ENCODE measurements at places on chromosomes 12 and 14. TPM values are rescaled to one million over a fixed set of nuclear protein-coding genes. Genes with fewer than 3 reads are reported as not detected.

SETD3 gene
- 64.5 TPM for total RNA-seq

- DNase-seq = no peak
- H3K27me3 ChIP-seq = no peaks in the 10 kb centered on the region
- H3K4me3 ChIP-seq = no peak overlapping the region
- H3K27ac ChIP-seq = no peak overlapping the region
Measured at GRCh38 chr12:52389313-52390207, 4.1 kb upstream of the KRT84 start.

DNA sequence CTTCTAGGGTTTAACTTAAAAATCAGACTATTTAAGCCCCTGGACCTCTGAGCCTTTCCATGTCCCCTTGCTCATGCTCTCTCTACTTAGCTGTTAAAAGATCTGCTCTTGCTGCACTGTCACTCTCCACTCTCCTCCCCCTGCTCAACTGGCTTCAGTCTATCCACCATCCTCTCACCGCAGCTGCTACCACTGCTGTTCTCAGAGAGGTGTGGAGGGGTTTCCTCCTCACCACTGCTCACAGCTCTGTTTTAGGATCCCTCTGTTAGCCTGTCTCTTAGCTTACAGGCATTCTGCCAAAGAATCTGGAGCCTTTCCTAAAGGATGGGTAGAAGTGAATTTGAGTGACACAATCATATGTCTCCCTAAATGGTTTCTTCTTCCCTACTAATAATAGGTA, 43.7 kb upstream of the ATP2B1 start:
- no peak overlapping the region for H3K4me3 ChIP-seq
- DNase-seq = no peak
- peaks cover 5% of the 10 kb centered on the region for H3K36me3 ChIP-seq
- no peaks in the 10 kb centered on the region for H3K27me3 ChIP-seq
- H3K27ac ChIP-seq = no peak overlapping the region

- no peaks in the 10 kb centered on the region for H3K36me3 ChIP-seq
- no peak overlapping the region for H3K4me3 ChIP-seq
- no peak for DNase-seq
- H3K4me1 ChIP-seq = no peaks in the 10 kb centered on the region
Measured at GRCh38 chr14:34338056-34338455, 124.0 kb downstream of the SPTSSA start.

GRCh38 chr14:99389174-99389826, 91.4 kb downstream of the SETD3 start:
- no peaks in the 10 kb centered on the region for H3K27me3 ChIP-seq
- H3K36me3 ChIP-seq = no peaks in the 10 kb centered on the region
- no peak for DNase-seq
- no peak overlapping the region for H3K27ac ChIP-seq
- H3K4me1 ChIP-seq = peaks cover 10% of the 10 kb centered on the region
- H3K4me3 ChIP-seq = no peak overlapping the region

GRCh38 chr12:58640314-58640713, 280.0 kb downstream of the LRIG3 start:
- no peaks in the 10 kb centered on the region for H3K36me3 ChIP-seq
- H3K27me3 ChIP-seq = no peaks in the 10 kb centered on the region
- no peaks in the 10 kb centered on the region for H3K4me1 ChIP-seq
- H3K27ac ChIP-seq = no peak overlapping the region

Measured in activated CD4-positive, alpha-beta T cell treated with anti-CD3 and anti-CD28 coated beads, Interleukin-2, amount 10 ng/mL, durations not matched to agents 7 days and 5 days (primary cell).